ENCODE measurements at places on chromosomes 2 and 18.

DNA sequence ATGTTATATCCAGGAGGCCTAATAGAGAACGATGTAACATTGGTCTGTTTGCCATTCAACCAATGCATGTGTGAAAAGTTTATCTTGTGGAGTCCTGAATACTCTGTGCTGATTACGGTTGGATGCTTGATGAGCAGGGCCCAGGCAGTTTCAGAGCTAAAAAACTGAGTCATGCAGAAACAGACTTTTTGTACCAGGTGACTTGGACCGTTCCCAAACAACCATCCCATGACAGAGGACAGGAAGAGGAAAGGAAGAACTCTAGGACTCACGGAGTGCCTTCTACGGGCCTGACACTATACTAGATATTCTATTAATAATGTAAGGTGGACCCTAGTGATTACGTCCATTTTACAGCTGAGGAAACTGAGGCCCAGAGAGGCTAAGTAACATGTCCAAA is 142.1 kb downstream of the ARHGAP28 start:
- DNase-seq, result no peak

GRCh38 chr2:20472569-20472968 is 25.7 kb downstream of the RHOB start:
- DNase-seq, result no peak

GRCh38 chr2:86025976-86026743 is 79.5 kb downstream of the POLR1A start:
- DNase-seq, result no peak

DNA sequence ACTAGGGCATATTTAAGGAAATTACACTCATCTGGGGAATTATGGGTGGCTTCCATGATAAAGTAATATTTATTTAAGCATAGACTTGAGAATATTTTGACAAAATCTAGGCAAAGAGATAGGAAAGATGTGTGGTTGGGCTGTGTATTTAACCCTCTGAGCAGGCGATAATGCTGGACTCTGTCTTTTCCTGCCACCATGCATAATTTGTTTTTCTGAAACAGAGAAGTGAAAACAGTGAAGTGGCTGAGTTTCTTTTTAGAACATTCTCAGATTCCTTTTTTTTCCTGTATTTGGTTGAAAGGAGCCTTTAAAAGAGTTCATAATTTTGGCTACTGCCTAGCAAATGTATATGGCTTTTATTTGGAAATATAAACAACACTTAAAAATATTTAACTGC is 104.8 kb upstream of the CDH19 start:
- no peak for DNase-seq

- no peak for DNase-seq
Observed at GRCh38 chr2:124883595-124883994, 858.5 kb downstream of the CNTNAP5 start.

DNA sequence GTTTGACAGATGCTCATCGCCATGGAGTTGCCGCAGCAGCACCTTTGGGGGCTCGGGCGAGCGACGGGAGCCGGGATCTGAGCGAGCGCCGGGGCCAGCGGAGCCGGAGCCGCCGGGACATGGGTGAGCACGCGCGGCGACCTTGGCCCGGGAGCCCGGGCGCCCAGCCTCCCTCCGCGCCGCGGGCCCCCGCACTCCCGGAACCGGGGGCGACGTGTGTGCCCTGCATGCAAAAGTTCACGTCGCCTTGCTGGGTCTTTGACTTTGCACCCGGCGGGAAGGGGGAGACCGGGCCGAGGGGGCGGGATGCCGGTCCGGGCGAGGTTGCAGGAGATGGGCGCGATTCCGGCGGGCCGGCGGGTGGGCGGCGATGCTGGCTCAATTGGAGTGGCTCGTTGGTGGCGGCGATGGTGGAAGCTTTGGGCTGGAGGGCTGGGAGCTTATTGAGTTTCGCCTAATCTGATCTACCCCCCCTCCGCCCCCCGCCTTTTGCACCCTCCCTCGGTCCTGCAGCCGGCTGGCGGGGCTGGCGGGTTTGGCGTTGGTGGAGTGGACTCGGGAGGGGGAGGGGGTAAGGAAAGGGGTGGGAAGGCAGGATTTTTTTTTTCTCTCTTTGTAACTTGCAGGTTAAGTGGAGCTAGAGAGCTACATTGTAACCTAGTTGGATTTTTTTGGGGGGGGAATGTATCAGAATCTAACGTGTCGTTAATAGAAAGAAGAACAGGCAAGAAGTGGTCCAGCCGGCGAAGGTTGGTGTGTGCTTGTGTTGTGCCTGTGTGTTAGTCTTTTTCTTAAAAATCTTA is at the start of gene SETBP1:
SETBP1 (plus strand) TSS at position 616 of the 803 bp plus-strand sequence. CDS start 20,459 bp downstream, outside the sequence.
- no peak for DNase-seq

- DNase-seq, result no peak
Observed at GRCh38 chr2:203578759-203579643, 43.9 kb upstream of the RAPH1 start.

- DNase-seq, result no peak
Observed at GRCh38 chr2:127427376-127428056, 9.3 kb downstream of the PROC start.

DNA sequence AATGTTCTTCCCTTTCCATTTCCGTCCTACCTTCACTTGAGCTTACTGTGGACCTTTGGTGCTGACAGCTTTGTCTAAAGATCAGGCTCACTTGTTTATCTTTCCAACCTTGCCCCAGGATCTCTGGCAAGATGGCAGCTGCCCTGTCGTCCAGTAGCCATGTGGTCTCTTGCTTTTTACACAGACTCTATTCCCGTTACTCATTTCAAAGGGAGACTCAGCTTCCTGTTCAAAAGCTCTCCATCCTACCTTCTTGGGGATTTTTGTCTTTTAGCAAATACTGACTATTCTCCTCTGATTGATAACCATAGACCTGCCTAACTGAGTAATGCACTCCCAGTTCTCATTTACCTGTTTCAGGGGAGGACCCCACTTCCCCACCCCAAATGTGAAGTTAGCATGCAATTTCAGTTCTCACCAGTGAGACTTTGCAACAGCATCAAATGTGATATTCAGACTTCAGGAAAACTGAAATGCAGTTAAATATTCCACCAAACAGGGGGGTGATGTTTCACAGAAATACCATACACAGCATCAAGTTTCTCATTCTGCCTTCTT is 184.4 kb downstream of the MYO3B start:
- no peak for DNase-seq

DNA sequence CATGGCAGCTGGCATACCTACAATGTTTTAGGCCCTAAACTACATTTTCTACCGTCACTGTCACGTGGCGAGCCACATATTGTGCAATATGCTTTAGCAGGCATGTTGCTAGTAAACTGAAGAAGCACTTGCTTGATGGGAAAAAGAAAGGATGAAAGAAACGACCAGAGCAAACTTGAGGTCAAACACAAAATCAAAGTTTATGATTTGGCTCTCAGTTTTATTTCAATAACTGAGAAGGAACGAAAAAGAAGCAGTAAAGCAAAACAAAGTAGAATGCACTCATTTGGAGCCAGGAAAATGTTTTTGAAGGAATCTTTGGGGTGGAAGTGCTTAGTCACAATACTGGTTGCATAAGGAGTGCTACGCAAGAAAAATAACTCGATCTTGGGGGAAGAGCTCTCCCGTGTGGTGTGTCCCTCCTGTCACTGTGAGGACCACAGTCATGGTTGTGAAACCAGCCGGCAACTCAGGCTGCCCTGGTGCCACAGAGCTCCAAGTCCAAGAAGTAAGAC is 349.8 kb downstream of the RBM43 start:
- no peak for DNase-seq

- DNase-seq, result no peak
Observed at GRCh38 chr2:30039101-30039500, 107.7 kb upstream of the YPEL5 start.

DNA sequence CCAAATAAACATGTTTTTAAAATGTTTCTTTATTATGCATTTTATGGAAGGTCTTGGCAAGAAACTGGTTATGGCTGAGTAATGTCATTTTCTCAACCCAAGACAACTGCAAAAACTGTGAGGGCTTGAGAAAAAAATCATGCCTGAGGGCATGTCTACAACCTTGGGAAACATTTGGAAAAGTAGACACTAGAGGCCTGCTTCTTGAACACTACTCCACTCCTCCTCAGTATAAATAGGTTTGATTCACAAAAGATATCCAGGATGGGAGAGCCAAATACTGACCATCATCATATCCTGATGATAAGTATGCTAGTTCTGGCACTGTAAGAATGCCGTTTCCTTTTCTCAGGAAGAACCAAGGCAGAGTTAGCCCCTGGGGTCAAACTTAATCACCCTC is 71.1 kb downstream of the OSR1 start:
- DNase-seq, result no peak

DNA sequence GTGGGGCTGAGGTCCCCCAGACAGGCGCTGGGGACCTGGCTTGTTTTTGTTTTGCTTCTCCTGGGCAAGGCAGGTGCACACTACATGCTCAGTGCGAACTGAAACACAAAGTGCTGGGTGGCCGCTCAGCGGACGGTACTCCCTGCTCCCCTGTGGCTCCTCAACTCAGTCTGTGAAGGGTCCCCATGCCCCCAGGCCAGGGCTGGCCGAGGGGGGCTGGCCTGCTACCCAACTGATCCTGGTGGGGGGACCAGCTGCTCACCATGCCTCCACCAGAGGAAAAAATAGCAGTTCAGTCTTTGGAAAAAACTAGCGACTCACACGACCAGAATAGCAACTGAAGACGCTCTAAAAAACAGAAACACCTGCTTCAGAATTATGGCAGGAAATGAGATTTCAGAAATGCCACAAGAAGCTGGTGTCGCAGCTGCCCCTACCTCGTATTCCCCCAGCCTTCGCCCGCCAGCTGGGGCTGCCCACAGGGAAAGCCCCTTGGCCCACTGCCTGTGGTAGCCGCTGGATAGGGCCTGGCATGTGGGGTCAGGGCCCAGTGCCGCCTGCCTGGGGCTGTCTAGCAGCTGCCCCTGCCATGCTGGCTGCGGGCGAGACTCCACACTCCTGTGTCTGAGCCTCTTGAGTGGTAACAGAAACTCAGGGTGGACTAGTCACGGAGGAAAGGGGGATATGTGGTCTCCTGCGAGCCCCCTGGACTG is 43.7 kb downstream of the MEX3C start:
- no peak for DNase-seq

Data from D721Med (cell line).